ENCODE measurements at places on chromosomes 2 and 18.
A peak's percentile ranks its signal among the peaks of the same experiment; 100 is the strongest.

DNA sequence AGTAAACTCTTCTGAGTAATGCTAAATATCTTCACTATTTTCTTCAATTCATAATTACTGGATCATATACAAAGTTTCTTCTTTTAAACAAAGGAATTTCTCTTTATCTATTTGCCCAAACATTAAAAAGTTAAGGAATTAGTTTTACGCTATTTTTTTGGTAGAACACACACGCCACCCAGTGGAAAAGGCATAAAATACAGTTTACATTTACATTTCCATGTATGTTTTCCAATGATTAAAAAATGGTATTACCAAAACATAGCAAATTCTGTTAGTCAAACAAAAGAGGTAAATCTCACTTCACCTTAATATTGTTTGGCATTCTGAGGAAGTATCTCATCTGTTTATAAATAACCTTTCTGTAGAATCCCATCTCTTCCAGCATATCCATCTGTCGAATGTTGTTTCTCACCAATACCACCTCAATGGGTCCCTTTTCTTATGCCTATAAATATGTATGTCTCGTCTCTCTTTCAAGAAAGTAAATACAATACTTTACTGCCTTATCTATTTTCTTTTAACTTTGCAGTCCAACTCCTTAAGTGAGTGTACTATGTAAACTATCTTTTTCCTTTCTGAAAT lies 7.2 kb downstream of the BOLL start:
- DNase-seq, result peak; percentile 29

DNA sequence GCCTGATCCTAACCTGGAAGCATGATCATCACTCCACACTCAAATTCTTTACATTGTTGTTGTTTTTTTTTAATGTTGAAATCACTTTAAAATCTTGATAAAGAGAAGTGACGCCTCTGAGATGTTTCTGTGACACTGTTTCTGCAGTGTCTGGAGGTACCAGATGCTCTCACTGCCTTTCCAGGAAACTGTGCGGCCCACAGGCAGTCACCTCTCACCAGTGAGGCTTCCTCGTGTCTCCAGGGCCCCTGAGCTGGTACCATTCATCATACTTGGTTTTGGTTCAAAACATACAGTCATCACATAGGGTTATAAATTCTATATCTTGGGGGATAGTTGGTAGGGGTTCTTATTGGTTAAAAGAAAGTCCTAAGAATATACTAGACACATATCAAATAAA lies 10.1 kb upstream of the ID2 start:
- DNase-seq, result no peak

DNA sequence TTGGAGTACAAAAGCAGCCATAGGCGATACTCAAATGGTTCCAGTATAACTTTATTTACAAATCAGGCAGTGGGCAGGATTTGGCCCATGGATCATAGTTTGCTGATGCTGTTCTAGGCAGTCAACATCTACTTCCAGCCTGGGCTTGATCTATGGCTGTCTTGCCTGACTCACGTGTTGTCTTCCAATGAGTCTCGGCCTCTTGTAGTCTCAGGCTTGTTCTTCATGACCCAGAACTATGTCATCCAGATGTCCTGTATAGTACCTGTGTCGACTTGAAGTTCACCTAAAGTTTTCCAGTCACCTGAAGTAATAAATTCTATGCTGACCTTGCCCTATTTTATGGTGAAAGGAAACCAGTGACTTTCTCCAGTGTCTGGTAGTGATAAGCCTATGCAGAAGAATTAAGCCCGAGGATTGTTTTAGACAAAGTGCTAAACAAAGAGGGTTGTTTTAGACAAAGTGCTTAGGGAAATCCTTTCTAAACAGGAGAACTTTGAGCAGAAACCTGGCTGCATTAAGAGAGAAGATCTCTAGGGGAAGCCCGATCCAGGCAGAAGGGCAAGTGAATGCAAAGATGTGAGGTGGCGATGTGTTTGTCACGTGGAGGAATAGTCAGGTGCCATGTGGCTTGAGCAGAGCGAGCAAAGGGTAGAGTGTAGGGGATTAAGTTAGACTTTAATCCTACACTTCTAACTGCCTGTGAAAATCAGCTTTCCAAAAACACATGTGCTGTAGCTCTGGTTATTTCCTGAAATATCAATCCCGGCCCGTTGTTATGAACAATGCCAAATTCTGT lies 8.5 kb upstream of the THNSL2 start:
- no peak for DNase-seq

GRCh38 chr2:36528274-36528673 lies 69.7 kb downstream of the FEZ2 start:
- peak; percentile 20 for DNase-seq

GRCh38 chr18:2900684-2901422 lies 54.0 kb downstream of the EMILIN2 start:
- no peak for DNase-seq

GRCh38 chr2:196136151-196136550 lies 35.2 kb downstream of the STK17B start:
- DNase-seq, result no peak

GRCh38 chr2:114160263-114160981 lies 270.5 kb downstream of the ACTR3 start:
- no peak for DNase-seq

GRCh38 chr2:120735746-120736170 lies at the start of gene GLI2:
Gene GLI2 (plus strand): TSS chr2:120735868. CDS start chr2:120797321, 61,453 bp downstream.
- no peak for DNase-seq

DNA sequence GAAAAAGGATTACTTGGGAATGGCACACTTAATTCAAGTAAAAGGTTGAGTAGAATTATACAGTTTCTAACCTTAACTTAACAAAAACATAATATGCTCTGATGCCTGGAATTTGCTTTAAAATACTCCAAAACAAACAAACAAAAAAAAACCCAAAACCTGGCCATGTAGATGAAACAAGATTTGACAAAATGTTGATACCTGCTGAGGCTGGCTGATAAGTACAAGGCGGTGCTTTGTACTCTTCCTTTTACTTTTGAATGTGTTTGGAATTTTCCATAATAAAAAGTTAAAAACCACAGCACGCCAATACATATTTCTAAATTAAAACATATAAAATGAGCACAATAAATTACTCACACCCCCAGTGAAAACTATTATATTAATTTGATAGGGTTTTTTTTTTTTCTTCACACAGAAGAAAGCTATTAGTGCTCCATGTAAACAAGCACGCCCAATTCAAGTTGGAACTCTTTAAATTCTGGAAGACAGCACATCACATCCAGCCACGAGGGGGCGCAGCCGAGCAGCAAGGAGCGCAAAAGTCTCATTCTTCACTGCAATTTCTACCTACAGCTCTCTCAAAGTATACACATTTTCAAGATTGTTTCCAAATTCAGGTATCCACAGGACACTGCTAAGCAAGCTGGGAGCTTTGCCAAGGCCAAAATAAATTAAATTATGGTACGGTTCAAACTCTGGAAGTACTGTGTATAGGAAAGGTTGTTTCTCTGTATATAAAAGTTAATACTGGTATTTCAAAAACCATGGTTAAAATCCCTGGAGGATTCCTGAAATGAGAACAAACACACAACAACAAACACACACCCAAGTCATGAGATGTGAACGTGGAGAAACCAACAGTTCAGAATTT lies 7.5 kb downstream of the SERTAD2 start:
- peak; percentile 73 for DNase-seq

- DNase-seq, result no peak
Measured at GRCh38 chr18:68705119-68705518, 9.8 kb downstream of the TMX3 start.

DNA sequence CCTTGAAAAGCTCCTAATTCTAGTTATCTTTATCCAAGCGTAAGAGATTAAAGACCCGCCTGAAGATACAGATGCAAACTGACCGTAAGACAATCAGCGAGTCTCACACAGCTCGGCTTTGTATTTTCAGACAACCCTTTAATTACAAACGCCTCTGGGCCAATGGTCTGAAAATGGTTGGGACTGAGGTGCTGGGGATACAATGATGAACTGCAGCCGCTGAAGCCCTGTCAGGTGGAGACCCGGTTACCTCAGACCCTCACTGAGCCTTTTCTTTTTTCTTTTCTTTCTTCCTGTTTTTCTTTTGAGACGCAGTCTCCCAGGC lies 715 bp upstream of the CFAP36 start:
- no peak for DNase-seq

DNA sequence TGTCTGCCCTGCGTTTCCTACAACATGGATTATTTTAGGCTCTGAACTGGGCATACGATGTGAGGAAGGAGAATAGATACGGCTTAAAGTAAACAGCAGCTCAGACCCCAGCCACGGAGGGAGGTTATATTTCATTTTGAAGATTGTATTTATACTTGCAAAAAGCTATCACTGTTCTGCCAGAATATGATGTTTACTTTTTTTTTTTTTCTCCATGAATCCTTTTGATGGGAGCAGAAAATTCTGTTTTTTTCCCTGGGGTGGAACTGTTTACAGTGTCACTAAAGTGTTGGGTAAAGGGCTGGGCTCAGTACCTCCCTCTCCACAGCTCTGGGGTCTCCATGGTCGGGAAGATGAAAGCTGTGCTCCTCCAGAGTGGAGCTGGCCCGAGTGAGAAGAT lies 13.1 kb downstream of the PCARE start:
- DNase-seq, result no peak

- DNase-seq, result no peak
Measured at GRCh38 chr18:79823120-79823519, 25.4 kb downstream of the KCNG2 start.

DNA sequence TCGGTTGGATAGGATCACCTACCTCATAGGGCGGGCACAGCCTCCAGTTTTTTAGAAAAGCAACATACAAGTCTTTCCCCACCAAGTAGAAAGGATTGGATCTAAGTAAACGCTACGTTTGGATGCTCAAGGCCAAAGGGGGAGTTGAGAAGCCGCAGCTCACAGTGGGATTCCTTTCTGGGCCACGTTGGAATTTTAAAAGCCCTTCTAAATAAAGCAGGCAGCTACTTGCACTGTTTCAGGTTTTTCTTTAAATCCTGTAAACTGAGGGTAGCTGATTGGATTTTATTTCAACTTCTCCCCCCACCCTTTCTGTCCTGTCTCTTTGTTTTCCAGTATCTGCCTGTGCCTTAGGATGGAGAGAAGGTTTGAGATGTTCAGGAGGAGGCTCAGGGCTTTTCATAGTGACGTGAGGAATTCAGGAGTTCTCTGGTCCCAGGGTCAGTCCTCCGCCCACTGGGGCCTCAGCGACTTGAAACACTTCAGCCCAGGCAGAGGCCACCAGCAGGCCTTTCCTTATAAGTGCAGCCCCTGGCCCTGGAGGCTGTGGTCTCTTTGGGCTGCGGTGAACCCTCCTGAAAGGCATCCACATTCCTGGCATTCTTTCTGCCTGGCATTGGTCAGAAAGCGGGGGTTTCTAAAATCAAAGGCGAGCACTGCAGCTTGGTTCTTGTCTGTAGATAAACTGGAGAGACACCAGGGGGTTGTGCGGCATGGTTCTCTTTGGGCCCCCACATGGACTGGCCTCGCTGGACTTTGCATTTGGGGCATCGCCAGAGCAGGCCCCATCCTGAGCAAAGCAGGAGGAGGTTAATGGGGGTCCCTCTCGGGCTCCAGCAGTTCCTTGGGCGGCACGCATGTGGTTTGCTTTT lies 44.5 kb downstream of the SH3BP4 start:
- no peak for DNase-seq

GRCh38 chr2:232013701-232014353 lies 52.3 kb downstream of the DIS3L2 start:
- no peak for DNase-seq
